ENCODE measurements at places on chromosomes 6 and 20.

DNA sequence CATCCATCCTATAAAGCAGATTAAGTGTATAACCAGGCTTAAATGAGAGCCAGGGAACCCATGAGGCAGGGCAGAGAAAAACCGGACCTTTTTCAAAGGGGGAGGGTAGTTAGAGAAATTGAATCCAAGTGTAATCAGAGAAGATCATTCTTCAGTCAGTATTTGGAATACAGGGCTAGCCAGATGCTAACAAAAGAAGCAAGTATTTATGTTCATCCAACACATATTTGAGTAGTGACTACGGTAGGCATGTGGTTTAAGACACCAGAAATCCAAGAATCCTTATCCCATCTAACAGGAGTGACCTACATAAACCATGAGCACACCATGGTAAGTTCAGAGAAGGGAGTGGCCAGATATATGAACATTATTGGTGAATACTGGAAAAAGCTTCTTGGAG is 46.8 kb upstream of the FAM83C start:
- DNase-seq = no peak

DNA sequence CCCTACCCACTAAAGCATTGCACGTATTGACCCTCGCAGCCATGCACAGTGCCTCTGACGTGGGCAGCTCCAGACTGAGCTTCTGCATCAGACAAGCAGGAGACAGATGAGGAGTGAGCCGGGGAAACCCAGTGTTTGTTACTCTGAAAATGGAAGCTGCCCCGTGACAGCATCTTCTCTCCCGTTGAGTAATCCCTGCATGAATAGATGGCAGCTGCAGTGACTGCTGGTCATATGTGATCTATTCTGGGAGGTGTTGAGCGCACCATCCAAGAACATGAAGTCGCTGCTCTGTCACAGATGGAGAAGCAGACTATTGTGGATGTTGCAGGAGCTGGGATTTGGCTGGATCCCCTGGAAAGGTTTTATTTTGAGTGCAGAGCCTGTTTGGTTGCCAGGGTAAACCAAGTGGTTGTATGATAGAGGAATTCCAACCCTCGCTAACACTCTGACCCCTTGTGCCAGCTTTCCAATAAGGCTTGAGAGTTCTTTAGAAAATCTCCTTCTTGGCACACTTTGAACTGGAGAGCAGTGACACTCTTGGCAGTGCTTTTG is 242.2 kb downstream of the NRN1 start:
- DNase-seq = no peak

DNA sequence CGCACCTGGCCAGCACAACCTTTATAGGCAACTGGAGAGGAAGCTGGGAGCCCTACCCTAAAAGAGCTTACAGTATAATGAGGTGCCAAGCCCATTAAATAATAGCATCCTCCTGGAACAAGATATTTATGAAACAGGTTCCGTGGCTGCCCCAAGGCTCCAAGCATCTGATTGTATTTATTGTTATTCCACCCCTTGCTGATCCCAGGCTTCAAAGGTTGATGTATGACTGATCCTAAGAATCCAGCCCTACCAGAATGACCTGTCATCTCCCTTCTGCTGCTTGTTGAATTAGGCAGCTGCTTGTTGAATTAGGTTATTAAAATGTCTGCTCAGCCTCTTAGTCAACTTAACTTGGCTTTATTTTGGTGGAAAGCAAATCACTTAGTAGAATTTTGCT is 35.2 kb upstream of the SASH1 start:
- DNase-seq = no peak

GRCh38 chr6:12899046-12899833 is 182.7 kb downstream of the PHACTR1 start:
- no peak for DNase-seq

DNA sequence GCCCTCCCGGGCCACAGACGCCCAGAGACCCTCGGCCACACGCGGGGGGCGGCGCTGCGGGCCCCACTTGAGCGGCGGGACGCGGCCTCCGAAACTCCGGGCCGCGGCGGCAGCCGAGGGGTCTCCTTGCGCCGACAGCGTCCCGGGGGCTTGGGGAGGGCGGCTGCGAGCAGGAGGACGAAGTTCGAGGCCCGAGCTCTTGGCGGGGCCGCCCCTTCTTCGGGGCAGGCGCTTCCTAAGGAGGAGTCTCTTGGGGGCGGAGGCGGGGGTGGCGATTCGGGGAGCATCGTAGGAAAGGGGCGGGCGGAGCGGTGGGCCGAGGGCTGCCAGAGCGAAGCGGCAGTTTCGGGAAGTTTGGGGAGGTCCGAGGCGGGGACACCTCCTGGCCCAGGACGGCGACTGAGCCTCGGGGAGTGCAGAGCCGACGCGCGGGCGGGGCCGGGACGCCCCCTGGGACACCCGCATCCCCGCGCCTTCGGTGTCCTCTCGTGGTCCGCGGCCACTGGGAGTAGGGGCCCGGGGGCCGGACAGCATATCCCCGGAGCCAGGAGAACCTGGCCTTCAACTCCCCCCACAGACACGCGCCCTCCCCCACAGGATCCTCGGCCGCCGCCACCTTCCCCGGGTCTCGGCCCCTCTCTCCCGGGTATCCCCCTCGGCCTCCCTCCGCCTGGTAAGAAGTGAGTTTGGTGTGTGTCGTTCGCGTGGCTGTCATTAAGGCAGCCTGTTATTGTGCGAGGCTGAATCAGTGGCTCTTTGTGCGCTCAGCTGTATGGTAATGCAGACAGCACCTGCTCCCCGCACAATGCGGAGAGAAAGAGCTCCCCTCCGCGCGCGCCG is 613 bp upstream of the DLL1 start:
- DNase-seq = no peak

DNA sequence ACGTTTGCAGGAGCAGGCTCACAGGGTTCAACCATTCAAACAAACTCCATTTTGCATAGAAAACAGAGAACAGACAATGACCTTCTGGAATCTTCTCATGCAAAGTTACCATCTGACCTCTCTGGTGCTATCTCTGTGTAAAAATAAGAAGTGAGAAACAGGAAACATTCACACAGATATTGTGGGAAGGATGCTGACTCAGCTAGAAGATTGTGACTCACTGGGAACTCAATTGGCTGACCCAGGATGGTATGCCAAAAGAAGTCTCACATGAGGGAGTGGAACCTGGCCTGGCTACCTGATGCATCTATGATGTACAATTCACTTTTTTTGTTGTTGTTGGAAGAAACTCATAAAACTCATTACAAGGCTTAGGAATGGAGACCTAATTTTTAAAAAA is 61.1 kb upstream of the TBX18 start:
- DNase-seq = no peak

DNA sequence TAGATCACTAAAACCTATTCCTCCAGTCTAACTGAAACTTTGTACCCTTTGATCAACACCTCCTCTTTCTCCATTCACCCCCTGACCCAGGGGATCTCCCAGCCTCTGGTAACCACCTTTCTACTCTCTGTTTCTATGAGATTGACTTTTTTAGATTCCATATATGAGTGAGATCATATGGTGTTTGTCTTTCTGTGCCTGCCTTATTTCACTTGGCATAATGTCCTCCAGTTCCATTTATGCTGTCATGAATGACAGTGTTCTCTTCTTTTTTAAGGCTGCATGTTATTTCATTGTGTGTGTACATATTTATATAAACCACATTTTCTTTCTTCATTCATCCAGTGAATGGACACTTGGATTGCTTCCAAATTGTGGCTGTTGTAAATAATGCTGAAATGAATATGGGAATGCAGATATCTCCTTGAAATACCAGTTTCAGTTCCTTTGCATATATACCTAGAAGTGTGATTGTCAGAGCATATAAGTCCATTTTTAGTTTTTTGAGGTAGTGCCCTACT is 57.7 kb downstream of the DHX35 start:
- no peak for DNase-seq

- no peak for DNase-seq
These were observed 290.6 kb upstream of the ZNF337 start for GRCh38 chr20:25987073-25987927.

- no peak for DNase-seq
These were observed 138.8 kb downstream of the HIVEP1 start for GRCh38 chr6:12150812-12151432.

GRCh38 chr6:47376930-47377329 is 67.2 kb upstream of the TNFRSF21 start:
- no peak for DNase-seq

Data from activated naive CD4-positive, alpha-beta T cell (primary cell).